CD8-positive, alpha-beta memory T cell (primary cell): ENCODE measurements at places on chromosomes 7 and 10.

- no peak for DNase-seq
Measured at GRCh38 chr10:113743594-113743993, 7.9 kb upstream of the PLEKHS1 start.

- no peak for DNase-seq
Measured at GRCh38 chr7:26489906-26490639, 198.4 kb downstream of the SNX10 start.

- DNase-seq: no peak
Measured at GRCh38 chr10:63430091-63430998, 35.4 kb downstream of the JMJD1C start.

GRCh38 chr7:139830782-139831501 is 1.9 kb downstream of the TBXAS1 start:
- DNase-seq: no peak

GRCh38 chr7:7652798-7653540 is 12.4 kb downstream of the UMAD1 start:
- no peak for DNase-seq

DNA sequence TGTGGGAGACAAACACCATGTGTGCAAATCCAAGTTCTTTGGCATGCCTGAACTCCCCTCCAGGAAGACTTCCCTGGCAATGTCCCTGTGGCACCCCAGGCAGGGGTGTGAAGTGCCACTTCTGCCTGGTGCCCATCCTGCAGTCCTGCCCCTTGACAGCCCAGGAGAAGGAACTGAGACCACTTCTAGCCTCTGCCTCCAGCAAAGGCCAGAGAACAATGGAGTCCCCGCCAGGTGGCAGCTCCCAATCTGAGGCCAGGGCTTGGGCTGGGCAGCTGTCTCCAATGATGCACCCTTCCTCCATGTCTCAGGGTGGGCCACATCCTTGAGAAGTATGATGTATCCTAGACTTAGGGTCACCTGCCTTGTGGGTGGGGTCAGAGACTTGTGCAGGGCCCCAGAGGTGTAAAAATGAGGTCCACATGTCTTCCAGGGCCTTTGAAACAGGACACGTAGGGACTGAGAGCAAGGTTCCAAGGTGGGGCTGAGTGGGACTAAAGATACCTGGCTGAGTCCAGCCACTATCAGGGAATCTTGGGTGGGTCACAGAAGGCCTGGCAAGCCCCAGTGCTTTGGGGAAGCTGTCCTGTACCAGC is 5.5 kb downstream of the FXYD4 start:
- DNase-seq: no peak

GRCh38 chr7:42194238-42194637 is 42.8 kb downstream of the GLI3 start:
- DNase-seq: no peak

DNA sequence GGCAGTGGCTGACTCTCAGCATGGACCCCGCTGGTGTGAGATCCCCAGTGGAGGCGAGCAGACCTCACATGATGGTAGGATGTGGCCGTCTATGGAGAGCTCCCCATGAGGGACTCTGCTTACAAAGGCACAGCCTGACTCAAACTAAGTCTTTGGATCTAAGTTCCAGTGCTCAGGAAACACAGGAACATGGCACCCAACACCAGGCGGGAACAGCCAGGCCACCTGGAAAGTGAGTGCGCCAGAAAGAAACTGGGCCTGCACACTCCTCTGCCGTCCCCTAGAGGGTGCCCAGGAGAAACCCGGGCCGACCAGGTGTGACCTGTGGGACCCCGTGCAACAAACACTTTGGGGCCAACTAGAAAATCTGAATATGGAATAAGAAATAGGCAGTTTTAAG is 10.0 kb downstream of the PITRM1 start:
- DNase-seq: no peak

GRCh38 chr10:42615419-42615818 is 23.0 kb downstream of the ZNF33B start:
- DNase-seq: no peak

GRCh38 chr7:127348247-127348631 is 44.3 kb downstream of the ZNF800 start:
- DNase-seq: no peak

- no peak for DNase-seq
Measured at GRCh38 chr10:56296618-56297017, 64.4 kb downstream of the ZWINT start.

DNA sequence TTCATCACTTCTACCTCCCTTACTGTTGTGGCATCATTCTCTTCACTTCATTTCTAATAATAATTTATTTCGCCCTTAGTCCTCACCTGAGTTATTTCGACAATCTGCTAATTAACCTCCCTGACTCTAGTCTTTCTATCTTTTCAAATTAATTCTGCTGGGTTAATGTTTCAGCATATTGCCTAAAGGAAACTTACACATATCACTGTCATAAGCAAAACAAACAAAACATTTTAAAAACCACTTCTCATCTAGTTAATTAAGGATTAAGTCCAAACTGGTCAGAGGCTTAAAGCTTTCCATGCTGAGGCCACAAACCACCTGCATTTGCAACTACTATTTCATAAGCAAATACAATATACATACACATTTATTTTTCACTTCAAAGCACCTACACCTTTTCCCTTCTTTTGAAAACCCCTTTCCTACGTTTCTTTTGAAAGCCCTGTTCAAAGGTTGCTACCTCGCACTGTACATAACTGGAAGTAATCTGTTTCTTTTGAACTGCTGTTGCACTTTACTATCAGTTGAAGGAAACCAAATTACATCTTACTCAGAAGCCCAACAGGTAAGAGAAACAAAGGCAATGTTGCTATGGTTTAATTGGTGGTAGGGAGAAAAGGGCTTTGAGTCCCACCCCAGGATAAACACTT is 10.3 kb downstream of the SEM1 start:
- DNase-seq: no peak

DNA sequence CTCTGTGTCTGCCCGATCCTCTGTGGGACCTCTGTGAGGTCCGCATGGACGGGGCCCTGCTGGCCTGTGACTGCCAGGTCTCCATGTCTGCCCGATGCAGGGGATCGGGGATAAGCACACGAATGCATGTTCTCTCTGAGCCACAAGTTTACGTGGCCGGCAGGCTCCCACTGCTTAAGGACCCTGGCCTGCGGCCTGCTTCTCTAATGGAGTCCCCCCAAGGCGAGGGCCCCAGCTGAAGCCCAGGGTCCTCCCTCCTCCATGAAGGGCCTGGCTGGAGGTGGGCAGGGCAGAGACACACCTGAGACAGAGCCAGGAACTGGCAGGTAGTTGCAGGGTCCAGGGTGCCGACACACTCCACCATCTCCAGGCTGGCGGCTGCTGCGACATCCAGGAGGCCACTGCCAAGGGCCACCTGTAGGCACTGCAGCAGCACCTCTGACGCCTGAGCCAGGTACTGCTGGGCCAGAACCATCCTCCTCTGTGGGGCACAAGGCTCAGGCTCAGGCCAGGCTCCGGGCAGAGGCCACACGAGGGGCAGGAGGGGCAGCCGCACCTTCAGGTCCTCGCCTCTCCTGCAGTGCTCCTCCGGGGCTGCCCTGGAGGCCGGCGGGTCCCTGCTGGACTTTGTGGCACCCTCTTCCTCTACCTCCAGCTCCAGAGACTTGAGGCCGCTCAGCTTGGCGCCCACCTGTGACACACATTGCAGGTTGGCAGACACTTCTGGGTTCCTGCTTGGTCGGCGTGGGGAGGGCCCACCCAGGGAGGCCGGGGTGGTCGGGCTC is 60.9 kb upstream of the NKX6-2 start:
- no peak for DNase-seq

- DNase-seq: no peak
Measured at GRCh38 chr10:88728107-88728763, 22.2 kb downstream of the LIPK start.

DNA sequence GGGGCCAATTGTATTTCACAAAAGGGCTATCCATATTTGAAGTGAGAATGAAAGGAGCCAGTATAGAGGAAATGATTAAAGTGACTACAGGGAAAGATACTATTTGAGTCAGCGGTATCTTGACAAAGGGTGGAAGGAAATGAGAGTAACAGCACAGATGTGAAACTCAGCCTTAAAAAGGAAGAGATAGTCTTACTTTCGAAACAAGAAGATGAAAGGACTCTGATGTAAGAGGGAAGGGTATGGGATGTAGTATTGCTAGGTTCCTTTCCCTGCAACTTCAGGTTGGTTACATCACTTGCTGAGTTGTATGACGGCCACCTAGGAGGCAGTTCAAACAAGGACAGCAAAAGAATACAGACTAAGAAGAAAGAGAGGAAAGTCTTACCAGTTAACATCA is 13.7 kb downstream of the CISD1 start:
- peak; percentile 17 for DNase-seq
